Stimulated activated CD4-positive, alpha-beta T cell treated with anti-CD3 and anti-CD28 coated beads, Interleukin-2, amount 100 ng/mL, for 48 hours (primary cell): ENCODE measurements at places on chromosomes 1 and 21.

- no peak for DNase-seq
Measured at GRCh38 chr1:94067196-94067595, 53.8 kb downstream of the ABCA4 start.

- DNase-seq: no peak
Measured at GRCh38 chr1:109986054-109986444, 1.5 kb downstream of the AHCYL1 start.

- no peak for DNase-seq
Measured at GRCh38 chr1:16181887-16182719, 26.2 kb upstream of the EPHA2 start.

DNA sequence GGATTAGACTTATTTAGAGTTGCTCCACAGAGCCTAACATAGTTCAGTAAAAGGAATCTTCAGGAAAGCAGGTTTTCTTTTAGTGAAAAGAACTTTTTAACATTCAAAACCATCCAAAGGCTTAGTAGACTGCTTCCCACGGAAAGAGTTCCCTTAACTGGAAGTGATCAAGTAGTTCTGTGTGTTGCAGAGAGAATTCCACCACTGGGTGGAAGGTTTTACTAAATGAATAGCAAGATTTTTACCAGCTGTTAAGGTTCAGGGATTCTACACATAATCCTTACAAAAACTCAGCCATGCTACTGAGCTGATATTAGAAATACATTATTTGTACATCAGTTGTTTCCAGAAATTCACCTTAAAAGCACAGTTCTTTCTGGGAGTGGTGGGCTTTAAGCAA is 119.7 kb downstream of the GDAP2 start:
- DNase-seq: no peak

DNA sequence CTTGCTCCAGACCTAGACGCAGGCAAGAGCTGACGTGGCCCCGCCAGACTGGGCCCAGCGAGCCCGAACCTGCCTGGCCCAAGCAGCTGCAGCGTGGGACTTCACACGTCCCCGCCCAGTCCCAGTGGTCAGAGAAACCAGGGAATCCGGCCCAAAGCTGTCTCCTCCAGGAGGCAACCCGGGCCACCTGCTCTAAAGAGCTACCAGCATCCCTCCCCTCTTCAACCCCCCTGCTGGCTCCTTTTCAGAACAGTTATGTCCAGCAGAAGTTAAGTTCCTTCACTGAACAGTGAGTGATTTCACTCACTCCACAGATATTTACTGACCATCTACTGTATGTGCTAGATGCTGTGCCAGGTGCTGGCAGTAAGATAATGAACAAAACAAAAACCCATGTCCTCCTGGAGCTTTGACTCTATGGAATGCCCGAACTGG is 2.1 kb upstream of the EFNA1 start:
- DNase-seq: no peak

- peak; percentile 59 for DNase-seq
Measured at GRCh38 chr1:43453442-43454269, at the start of gene HYI. TSS of gene HYI (minus strand) at chr1:43453931. CDS start at chr1:43453793, 138 bp downstream.

GRCh38 chr1:55171694-55172093 is 43.5 kb downstream of the USP24 start:
- DNase-seq: no peak

GRCh38 chr1:155000726-155001424 is 1.7 kb upstream of the ZBTB7B start:
- DNase-seq: peak; percentile 79

GRCh38 chr1:182329471-182329870 is 62.1 kb downstream of the GLUL start:
- DNase-seq: no peak

GRCh38 chr1:195915826-195916225 is 692.4 kb downstream of the KCNT2 start:
- DNase-seq: no peak

DNA sequence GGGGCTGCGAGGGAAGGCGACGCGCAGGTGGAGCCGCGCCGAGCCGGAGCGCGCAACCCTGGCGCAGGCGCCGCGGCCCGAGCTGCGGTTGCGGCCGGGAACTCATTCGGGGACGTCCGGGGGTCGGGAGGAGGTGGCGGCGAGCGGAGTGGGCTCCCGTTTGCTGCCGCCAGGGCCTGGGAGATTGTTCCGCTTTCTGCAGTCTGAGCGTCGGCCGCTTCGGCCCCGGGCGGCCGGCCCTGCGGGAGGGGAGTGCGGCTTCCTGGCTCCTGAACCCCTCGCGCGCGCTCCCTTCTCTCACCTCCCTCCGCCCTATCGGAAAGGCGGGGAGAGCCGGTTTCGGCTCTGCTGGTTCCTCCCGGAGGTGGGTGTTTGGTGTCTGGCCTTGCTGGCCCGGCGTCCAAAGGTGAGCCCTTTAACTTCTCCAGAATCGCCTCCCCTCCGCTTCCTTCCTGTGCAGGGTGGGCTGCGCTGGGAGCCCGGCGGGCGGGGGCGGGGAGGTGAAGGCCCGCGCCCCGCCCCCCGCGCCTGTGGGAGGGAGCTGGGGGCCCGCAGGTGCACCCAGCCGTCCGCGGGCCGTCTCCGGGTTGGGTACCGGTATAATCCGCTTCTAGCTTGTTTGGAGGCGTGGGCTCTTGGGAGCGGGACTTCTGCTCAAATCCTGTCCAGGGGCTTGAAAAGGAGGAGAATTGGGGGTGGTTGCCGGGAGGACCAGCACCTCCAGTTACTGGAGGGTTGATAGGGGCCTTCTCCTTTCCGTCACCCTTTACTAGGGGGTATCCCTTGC is 683 bp downstream of the LRRC8D start:
- peak; percentile 46 for DNase-seq

DNA sequence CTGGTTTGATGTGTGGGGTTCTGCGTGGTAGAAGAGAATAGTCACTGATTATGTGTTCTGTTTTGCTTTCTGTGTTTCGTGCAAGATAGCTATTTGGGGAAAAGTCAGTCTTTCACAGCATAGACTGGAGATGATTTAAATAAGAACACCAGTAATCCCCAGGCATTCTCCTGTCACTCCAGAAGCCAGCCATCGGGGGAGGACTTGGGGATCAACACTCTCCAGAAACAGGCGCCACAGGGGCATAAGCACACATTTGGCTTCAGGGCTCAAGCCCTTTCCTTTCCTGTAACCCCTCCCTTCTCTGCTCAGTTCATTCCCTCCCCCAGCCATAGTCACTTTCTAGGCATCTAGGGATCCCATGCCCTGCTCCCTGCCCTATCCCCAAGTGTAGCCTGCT is 97.3 kb upstream of the BEND5 start:
- DNase-seq: no peak

DNA sequence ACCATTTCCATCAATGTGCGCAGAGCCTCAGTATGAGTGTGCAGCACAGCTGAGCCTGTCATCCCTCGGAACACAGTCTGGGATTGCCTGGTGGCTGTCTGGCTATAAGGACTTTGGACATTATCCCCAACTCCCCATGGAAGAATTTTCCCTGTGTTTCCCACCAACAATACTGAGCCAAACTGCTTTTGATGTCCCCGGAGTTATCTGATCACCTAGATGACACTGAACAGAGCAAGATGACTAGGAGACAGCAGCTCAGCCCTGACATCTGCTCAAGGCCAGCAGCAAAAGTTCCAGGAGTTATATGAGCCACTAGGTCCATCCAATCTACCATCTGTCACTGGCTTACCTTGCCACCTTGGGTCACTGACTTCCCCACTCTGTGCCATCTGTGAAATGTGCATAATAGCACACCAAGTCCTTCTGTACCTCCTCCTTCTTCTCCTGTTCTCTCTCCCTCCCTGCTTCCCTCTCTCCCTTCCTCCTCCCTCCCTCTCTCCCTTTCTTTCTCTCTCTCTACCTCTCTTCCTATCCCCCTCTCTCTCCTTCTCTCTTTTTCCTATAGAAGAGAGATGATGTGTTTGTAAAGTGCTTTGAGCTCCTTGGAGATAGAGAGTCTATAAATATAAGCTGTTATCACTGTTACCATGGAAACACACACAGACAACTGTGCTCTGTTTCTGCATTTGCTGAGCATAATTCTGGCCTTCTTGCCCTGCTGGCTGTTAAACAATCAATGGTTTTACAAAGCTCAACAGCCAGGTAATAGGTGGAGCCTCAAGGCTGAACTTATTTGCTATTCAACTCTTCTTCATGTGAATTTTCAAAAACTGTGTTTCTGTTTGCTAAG is 19.7 kb upstream of the ATP1B1 start:
- DNase-seq: no peak

DNA sequence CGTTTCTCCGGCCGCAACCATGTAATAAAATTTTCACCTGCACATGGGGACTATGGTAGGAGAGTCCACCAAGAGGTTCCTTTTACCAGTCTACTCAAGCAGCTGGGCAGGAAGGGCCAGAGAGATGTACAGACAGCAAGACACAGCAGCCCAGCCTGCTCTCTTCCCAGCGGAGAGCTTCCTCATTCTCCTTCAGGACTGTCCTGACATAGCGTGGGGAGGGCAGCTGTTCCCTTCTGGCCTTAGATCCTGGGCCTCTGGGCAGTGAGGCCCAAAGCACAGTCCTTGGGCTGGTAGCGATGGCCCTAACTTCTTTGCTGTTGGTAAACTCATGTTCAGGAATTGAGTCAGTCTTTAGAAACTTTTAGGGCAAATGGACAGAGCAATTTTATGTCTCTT is 89.1 kb downstream of the BCAR3 start:
- no peak for DNase-seq

- DNase-seq: no peak
Measured at GRCh38 chr21:35211782-35212181, 162.7 kb upstream of the RUNX1 start.

GRCh38 chr1:33074193-33074945 is 6.6 kb upstream of the AZIN2 start:
- no peak for DNase-seq

DNA sequence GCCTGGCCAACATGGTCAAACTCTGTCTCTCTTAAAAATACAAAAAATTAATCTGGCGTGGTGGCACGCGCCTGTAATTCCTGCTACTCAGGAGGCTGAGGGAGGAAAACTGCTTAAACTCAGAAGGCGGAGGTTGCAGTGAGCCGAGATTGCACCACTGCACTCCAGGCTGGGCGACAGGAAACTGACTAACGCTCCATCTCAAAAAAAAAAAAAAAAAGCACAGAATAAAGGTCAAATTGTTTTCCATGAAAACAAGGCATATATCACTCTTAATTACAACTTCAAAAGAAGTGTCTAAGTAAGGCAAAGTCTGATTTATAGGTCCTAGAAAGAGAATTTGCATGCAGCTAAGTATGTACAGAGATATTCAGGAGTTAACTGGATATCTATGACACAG is 25.6 kb downstream of the EYA3 start:
- no peak for DNase-seq

DNA sequence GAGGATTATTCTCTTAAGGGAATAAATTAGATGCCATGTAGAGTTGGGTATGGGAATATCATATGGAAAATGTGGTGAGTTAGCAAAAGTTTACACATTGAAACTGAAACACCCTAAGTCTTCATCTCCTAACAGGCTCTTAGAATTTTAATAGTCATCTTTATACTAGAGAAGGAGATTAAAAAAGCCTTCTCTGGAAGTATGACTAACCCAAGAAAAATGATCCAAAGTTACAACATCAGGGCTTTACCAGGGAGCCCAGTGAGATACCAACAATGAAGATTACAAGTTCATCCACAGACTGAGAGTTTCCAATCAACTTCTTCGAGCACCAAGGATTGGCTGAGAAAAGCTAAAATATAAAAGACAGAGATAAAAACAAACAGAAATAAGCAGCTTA is 70.0 kb upstream of the KIAA0040 start:
- DNase-seq: no peak

- no peak for DNase-seq
Measured at GRCh38 chr1:54413295-54413694, 7.1 kb upstream of the SSBP3 start.

GRCh38 chr1:226748306-226748705 is 9.2 kb upstream of the ITPKB start:
- DNase-seq: no peak

GRCh38 chr1:231926340-231926739 is 299.8 kb downstream of the DISC1 start:
- DNase-seq: no peak

- DNase-seq: no peak
Measured at GRCh38 chr1:201215531-201216357, 25.1 kb downstream of the IGFN1 start.

- no peak for DNase-seq
Measured at GRCh38 chr21:42495027-42495426, 997 bp downstream of the RSPH1 start.

DNA sequence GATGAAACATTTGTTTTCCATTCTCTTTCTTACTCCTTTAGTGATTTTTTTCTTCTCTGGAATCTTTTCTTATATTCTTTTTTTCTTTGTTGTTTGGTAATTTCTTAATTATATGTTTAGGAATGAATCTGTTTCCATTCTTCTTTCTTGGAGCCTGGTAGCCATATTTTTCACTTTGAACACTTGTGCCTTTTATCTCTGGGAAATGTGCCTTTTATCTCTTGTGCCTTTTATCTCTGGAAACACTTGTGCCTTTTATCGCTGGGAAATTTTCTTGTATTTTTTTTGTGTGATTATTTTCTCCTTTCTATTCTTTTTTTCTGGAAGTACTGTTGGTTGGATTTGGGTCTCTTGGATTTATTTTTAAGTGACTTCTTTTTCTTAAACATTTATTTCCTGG is 118.2 kb downstream of the LEPR start:
- DNase-seq: no peak

DNA sequence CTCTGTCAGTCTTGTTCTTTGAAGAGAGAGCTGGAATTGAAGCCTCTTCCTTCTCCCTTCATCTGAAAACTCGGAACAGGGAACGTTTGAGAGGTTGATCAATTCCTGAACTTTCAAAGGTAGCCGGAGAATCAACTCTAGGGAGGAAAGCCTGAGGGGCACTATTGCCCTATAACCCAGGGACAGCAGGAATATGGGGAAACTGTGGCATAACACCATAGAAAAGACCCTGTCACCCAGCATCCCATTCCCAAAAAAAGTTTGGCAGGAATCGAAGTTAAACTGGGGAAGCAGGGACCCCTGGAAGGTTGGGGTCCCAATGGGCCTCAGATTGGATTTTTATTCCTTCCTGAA is 5.1 kb upstream of the NHLH1 start:
- DNase-seq: no peak

GRCh38 chr1:43839056-43839455 is 94.5 kb upstream of the ARTN start:
- DNase-seq: no peak

- DNase-seq: no peak
Measured at GRCh38 chr1:10957133-10957532, 55.3 kb upstream of the TARDBP start.

DNA sequence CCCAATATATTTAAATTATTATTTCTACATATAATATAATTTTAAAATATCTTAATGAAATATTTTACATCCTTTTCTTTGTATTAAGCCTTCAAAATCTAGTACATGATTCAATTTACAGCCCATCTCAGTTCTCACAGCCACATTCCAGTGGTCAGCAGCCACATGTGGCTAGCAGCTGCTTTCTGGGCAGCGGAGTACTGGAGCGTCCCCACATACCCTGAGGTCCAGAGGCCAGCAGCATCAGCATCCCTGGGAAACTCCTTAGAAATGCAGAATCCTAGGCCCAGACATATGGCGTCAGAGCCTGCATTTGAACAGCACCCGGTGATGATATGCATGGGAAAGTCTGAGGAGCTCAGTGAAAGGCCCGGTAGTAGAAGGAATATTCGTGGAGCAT is 8.6 kb upstream of the LHX4 start:
- no peak for DNase-seq

- DNase-seq: no peak
Measured at GRCh38 chr1:205001162-205001561, 41.9 kb upstream of the CNTN2 start.

- DNase-seq: no peak
Measured at GRCh38 chr1:46458190-46458589, 31.4 kb upstream of the DMBX1 start.
